Stimulated activated CD4-positive, alpha-beta T cell treated with anti-CD3 and anti-CD28 coated beads, Interleukin-1b, Interleukin-23, amount 100 ng/mL, for 1 hour (primary cell): ENCODE measurements at places on chromosomes 11 and 22.

DNA sequence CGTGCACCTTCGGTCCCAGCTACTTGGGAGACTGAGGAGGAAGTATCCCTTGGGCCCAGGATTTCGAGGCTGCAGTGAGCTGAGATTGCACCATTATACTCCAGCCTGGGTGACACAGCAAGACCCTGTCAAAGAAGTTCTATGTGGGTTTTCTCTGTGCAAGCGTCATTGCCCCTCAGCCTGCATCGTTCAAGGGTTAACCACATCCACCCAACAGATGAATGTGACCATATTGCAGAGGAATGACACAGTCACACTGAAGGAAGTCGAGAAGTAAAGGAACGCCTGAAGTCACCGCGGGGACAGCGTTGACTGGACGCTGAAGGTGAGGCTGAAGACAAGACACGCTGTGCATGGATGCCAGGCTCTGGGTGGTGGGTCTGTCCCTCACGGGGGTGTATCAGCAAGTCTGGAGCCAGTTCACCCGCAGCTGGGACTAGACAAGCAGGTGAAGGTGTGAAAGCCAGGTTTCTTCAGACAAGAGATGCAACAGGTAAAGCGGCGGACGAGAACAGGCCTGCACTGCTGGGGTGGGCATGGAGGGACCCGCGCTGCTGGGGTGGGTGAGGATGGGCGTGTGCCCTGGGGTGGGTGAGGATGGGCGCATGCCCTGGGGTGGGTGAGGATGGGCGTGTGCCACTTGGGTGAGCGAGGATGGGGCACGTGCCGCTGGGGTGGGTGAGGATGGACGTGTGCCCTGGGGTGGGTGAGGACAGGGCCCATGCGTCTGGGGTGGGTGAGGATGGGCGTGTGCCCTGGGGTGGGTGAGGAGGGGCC lies 36.5 kb upstream of the TOLLIP start:
- no peak for DNase-seq

- DNase-seq = no peak
These were observed 16.4 kb downstream of the APOL2 start for GRCh38 chr22:36222887-36223450.

DNA sequence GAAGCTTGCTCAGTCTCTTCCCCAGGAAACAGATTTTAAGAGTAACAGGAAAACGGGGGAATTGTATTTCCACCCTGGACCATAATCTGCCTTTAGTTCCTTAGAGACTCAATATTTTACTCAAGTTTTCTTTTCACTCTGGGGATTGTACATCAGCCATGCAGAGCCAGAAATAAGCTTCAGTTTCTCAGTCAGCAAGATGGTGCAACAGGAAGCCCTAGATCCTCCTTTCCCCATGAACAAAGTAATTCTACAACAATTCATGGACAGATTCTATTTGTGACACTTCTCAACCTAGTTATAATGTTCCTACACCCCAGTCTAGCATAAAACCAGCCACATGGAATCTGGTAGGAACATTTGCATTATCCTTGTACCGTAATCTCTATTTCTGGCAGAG lies 24.7 kb downstream of the OR8B2 start:
- no peak for DNase-seq

DNA sequence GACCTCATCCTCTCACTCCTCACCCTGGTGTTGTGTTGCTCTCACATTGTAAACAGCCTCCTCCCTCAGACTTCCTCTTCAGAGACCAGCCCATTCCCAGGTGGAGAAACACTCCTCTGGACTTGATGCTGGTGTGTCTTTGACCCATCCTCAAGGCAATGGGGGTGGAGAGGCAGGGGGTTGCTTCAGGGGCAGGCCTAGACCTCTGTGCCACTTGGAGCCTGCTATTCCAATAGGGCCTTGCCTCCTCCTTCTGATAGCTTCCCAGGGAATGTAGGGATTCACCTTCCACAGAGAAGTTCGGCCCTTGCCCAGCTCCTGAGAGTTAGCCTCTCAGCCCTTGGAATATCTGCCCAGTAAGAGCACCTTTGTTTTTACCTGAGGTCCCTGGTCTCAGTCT lies 606.6 kb upstream of the CADM1 start:
- no peak for DNase-seq

DNA sequence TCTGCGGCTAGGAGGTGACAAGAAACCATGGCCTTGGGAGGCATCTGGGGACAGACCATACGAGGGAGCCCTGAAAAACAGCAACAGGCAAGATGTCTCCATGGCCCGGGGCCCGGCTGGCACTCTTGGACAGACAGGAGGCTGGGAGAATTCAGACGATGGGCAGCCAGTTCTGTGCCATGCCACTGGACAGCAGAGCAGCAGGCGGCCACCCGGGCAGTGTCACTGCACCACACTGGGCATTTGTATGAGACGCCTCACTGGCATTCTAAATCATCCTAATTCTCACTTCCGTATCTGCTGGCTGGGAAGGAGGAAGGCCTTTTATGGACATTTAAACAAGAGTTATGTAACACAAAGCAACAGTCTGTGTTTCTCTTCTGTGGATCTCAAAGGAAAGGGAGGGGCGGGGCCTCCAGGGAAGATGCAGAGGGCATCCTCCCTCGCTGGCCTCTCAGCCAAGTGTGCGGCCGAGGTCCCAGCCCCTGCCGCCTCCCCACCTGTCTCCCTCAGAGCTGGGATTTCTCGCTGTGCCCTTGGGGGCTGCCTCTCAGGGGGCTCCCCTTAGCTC lies 350.3 kb downstream of the SHANK2 start:
- no peak for DNase-seq

GRCh38 chr22:16866167-16866566 lies 41.0 kb upstream of the XKR3 start:
- no peak for DNase-seq

GRCh38 chr11:90732486-90732885 lies 509.6 kb upstream of the CHORDC1 start:
- no peak for DNase-seq

DNA sequence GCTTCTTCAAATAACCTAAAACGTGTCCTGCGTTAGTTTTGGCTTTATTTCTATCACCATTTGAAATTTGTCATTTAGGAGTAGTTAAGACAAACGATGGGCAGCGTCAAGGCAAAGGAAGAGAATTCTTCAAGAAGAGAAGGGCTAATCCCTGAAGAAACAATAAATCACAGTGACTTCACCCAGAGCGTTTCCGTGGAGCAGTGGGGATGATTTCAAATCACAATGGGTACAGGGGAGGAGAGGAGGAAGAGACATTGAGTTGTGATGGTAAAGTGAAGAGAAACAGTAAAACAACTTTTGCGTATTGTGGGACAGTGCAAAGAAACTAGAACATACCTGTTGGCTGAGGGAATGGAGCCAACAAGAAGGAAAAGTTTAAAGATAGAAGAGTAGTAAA lies 9.7 kb downstream of the PDGFD start:
- no peak for DNase-seq

GRCh38 chr22:30280505-30280904 lies 8.8 kb downstream of the CASTOR1 start:
- DNase-seq = no peak

GRCh38 chr11:44025727-44026126 lies 22.1 kb upstream of the ACCSL start:
- DNase-seq = no peak

DNA sequence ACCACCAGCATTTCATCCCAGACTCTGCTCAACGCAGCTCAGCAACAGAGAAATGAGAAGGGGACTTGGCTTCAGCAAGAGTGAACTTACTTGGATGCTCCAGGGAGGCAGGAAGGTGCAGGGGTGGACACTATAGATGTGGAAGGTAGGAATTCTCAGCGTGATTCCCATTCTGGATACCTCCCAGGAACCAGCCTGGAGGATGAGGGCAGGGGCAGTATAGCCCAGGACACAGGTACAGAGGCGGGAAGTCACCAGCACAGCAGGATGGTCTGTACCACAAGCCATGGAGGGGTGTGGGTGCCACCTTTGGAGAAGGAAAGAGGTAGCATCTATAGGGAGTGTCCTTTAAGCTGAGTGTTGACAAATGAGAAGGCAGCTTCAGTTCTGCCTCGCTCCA lies 1275.2 kb downstream of the TBC1D22A start:
- DNase-seq = no peak
